ENCODE measurements at places on chromosomes 16 and 17. TPM values are rescaled to one million over a fixed set of nuclear protein-coding genes. Genes with fewer than 3 reads are reported as not detected.

DNA sequence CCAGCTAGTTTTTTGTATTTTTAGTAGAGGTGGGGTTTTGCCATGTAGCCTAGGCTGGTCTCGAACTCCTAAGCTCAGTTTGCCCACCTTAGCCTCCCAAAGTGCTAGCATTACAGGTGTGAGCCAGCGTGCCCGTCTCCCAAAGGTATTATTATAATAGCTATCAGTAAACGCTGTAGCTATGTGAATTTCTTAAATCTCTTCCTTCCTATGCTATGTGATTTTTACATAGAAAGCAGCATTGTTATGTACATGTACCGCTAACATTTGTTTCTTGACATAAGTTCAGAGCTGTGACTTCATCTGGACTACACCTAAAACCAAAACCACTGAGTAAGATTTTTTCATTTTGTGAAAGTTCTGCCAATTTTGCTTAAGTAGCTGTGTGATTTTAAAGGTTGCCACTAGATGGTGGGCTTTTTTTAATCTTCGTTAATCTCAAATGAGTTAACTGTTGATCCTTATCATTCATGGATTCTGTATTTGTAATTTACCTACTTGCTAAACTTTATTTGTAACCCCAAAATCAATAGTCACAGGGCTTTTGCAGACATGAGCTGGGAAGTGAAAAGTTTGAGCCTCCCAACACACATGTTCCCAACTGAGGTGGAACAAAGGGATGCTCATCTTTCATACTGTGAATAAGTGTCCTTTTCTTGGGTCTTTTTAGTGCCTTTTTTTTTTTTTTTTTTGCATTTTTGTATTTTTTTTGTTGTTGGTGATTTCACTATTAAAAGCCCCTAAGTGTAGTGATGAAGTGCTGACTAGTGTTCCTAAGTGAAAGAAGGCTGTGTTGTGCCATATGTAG, 21.9 kb downstream of the PRKAR1A start:
- H3K4me1 ChIP-seq: peaks cover 3% of the 10 kb centered on the region
- no peak for DNase-seq
- H3K36me3 ChIP-seq: peaks cover 83% of the 10 kb centered on the region

The SEPTIN1 gene
- 222 TPM for total RNA-seq

- H3K4me1 ChIP-seq: no peaks in the 10 kb centered on the region
- peaks cover 38% of the 10 kb centered on the region for H3K27me3 ChIP-seq
- DNase-seq: no peak
- H3K4me3 ChIP-seq: no peak overlapping the region
These were observed 145.8 kb downstream of the SPACA3 start for GRCh38 chr17:33137426-33137825.

The KRTAP2-3 gene
- not detected for total RNA-seq

GRCh38 chr17:13638855-13639458, 37.2 kb upstream of the HS3ST3A1 start:
- no peaks in the 10 kb centered on the region for H3K4me1 ChIP-seq
- no peak for DNase-seq
- no peaks in the 10 kb centered on the region for H3K36me3 ChIP-seq
- H3K27ac ChIP-seq: no peak overlapping the region
- H3K4me3 ChIP-seq: no peak overlapping the region
- peaks cover 2% of the 10 kb centered on the region for H3K27me3 ChIP-seq

DNA sequence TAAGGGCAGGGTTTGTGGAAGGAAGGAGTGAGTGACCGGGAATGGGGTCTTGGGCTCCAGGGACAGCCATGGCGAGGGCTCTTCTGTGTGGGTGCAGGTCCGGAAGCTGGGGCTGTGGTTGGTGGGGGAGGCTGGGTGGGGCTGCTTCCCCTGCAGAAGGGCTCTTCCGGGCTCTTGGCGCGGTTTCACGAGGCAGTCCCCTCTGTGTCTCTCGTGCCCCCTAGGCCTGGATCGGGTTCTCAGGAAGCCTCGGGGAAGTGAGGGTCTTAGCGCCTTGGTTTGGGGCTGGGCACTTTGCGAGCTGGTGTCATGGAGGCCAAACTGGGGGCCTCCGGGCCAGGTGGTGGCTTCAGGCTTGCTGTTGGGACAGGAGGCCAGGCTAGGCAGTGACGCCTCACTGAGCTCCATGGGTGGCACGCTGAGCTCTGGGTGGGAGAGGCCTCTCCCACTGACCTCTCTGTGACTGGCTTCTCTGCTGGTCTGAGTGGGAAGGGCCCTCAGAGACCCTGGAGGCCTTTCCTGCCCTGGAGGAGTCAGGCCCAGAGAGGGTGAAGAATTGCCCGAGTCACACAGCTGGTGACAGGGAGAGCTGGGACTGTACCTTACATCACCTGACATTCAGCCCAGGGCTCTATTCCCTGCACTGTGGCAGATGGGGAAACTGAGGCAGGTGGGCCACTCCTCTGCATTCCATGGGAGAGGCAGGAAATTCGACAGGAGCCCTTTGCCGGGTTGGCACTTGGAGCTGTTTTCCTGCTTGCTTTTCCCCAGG, 8.2 kb downstream of the ADCY7 start:
- DNase-seq: peak; percentile 46
- H3K27me3 ChIP-seq: no peaks in the 10 kb centered on the region
- H3K4me1 ChIP-seq: peaks cover 100% of the 10 kb centered on the region
- peaks cover 7% of the 10 kb centered on the region for H3K36me3 ChIP-seq
- peak overlapping the region; percentile 98 for H3K27ac ChIP-seq

DNA sequence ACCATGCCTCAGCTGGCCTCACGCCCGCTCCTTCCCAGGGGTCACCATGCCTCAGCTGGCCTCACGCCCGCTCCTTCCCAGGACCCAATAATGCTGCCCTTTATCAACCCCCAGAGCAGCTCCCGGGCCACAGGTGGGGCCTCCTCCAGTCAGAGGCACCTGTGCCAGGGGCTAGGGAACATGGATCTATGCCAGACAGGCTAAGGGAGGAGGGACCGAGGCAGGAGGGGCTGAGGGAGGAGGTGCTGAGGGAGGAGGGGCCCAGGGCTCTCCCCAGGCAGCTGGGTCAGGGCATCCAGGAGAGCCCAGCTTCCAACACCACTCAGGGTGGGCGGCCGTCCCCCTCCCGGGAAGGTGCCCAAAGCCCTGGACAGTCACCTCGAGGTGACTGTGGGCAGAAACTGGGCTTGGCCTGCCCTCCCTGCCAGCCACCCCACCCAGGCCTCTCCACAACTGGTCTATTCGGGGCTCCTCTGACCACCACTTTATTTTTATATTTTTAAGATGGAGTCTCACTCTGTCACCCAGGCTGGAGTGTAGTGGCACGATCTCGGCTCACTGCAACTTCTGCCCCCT, 19.4 kb downstream of the UTS2R start:
- H3K4me3 ChIP-seq: no peak overlapping the region
- peaks cover 3% of the 10 kb centered on the region for H3K36me3 ChIP-seq
- H3K27me3 ChIP-seq: no peaks in the 10 kb centered on the region
- H3K4me1 ChIP-seq: peaks cover 3% of the 10 kb centered on the region

The MAP3K14 gene
- total RNA-seq: 37.8 TPM

The CCDC200 gene
- 1.4 TPM for total RNA-seq

GRCh38 chr17:45132572-45133463, 503 bp upstream of the PLCD3 start:
- DNase-seq: peak; percentile 87
- H3K27me3 ChIP-seq: no peaks in the 10 kb centered on the region
- H3K36me3 ChIP-seq: no peaks in the 10 kb centered on the region
- H3K4me1 ChIP-seq: peaks cover 12% of the 10 kb centered on the region
- peak overlapping the region; percentile 95 for H3K27ac ChIP-seq
- peak overlapping the region; percentile 89 for H3K4me3 ChIP-seq

GRCh38 chr16:14018851-14019250, 52.3 kb upstream of the MRTFB start:
- no peak for DNase-seq
- H3K27ac ChIP-seq: no peak overlapping the region
- no peak overlapping the region for H3K4me3 ChIP-seq
- H3K4me1 ChIP-seq: peaks cover 3% of the 10 kb centered on the region
- peaks cover under 1% of the 10 kb centered on the region for H3K36me3 ChIP-seq

DNA sequence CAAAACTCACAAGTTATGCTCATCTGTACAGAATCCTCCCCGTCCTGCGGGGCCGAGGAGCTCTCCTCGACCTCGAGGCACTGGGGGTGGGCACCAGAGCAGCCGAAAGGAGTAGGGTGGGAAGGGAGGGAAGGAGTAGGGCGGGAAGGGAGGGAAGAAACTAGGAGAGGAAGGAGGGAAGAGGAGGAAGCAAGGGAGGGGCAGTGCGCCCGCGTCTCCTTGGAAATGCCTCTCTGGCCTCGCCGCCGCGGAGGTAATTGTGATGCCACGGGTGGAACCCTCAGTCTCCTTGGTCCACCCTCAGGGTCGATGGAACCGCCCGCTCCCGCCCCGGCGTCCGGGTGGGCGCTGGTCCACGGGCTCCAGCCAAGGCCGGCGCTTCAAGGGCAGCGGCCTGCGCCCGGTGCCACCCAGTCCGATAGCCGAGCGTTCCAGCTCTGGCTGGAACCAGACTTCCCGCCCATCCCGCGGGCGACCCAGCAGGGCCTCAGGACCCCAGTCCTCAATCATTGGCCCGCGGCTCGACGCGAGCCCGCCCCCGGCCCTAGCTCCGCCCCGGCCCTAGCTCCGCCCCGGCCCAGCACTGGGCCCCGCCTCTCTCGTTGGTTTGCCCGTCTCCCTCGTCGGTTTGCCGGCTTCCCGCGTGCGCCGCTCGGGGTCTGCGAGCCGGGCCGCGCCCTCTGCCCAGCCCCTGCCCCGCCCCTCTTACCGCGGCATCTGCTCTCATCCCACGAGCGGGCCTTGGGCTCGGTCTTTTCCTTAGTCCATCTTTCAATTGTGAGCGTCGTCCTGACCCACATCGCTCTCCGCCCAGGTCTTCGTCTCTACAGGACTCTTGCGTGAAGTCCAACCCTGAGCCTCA, 596 bp downstream of the PROCA1 start:
- H3K4me1 ChIP-seq: peaks cover 12% of the 10 kb centered on the region
- peak overlapping the region; percentile 93 for H3K27ac ChIP-seq
- peak overlapping the region; percentile 92 for H3K4me3 ChIP-seq
- no peaks in the 10 kb centered on the region for H3K36me3 ChIP-seq

The CHST4 gene
- total RNA-seq: not detected

DNA sequence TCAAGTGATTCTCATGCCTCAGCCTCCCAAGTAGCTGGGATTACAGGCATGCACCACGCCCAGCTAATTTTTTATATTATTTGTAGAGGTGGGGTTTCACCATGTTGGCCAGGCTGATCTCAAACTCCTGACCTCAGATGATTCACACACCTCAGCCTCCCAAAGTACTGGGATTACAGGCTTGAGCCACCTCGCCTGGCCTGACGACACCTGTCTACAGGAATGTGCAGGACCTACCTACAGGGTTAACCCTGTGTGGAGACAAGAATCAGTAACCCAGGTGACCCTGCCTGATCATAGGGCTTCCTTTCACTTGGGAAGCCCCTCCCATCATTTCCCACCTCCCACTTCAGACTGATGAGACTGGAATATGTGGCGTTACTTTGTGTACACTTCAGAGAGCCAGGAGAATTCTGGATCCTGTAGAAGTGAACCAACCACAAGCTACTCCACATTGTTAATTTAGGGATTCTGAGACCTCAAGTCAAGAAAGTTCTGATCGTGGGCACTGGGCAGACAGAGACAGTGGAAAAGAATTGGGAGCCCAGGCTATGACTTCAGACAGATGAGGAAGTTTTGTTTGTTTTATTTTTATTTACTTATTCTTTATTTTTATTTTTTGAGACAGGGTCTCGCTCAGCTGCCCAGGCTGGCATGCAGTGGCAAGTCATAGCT, 5.7 kb upstream of the MILR1 start:
- no peak for DNase-seq
- H3K27me3 ChIP-seq: no peaks in the 10 kb centered on the region
- no peak overlapping the region for H3K27ac ChIP-seq
- H3K4me3 ChIP-seq: no peak overlapping the region
- H3K4me1 ChIP-seq: peaks cover 31% of the 10 kb centered on the region

DNA sequence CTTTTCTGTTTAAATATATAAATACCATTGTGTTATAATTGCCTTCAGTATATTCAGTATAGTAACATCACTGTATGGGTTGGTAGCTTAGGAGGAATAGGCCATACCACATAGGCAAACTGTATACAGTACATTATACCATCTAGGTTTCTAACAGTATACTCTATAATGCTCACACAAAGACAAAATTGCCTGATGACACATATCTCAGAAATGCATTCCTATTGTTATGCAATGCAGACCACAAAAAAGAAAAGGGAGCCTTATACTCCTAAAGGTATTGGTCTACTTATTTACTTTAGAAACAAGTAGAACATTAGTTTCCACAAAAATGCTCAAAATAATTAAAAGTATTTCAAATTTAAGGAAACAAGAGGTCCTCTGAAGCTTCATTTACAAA, 47.9 kb downstream of the SETD6 start:
- H3K36me3 ChIP-seq: peaks cover 18% of the 10 kb centered on the region
- peak overlapping the region; percentile 51 for H3K27ac ChIP-seq
- H3K4me3 ChIP-seq: no peak overlapping the region
- no peak for DNase-seq

- no peaks in the 10 kb centered on the region for H3K27me3 ChIP-seq
- H3K4me1 ChIP-seq: no peaks in the 10 kb centered on the region
- no peak overlapping the region for H3K4me3 ChIP-seq
- H3K36me3 ChIP-seq: no peaks in the 10 kb centered on the region
- no peak overlapping the region for H3K27ac ChIP-seq
- DNase-seq: no peak
These were observed 40.8 kb downstream of the CDH3 start for GRCh38 chr16:68685685-68686478.

GRCh38 chr17:76994237-76994637, 126.0 kb downstream of the MGAT5B start:
- DNase-seq: no peak
- peaks cover 54% of the 10 kb centered on the region for H3K4me1 ChIP-seq
- no peaks in the 10 kb centered on the region for H3K36me3 ChIP-seq
- no peak overlapping the region for H3K4me3 ChIP-seq
- H3K27me3 ChIP-seq: no peaks in the 10 kb centered on the region
- peak overlapping the region; percentile 87 for H3K27ac ChIP-seq

- peaks cover 5% of the 10 kb centered on the region for H3K36me3 ChIP-seq
- H3K27ac ChIP-seq: no peak overlapping the region
- peaks cover 65% of the 10 kb centered on the region for H3K27me3 ChIP-seq
- DNase-seq: no peak
- peak overlapping the region; percentile 71 for H3K4me3 ChIP-seq
These were observed 19.1 kb upstream of the NTN1 start for GRCh38 chr17:9002227-9002605.

GRCh38 chr16:10514369-10515055, 65.9 kb downstream of the EMP2 start:
- peak; percentile 22 for DNase-seq
- H3K4me1 ChIP-seq: peaks cover under 1% of the 10 kb centered on the region
- H3K4me3 ChIP-seq: no peak overlapping the region
- H3K27me3 ChIP-seq: no peaks in the 10 kb centered on the region
- no peaks in the 10 kb centered on the region for H3K36me3 ChIP-seq
- peak overlapping the region; percentile 43 for H3K27ac ChIP-seq

DNA sequence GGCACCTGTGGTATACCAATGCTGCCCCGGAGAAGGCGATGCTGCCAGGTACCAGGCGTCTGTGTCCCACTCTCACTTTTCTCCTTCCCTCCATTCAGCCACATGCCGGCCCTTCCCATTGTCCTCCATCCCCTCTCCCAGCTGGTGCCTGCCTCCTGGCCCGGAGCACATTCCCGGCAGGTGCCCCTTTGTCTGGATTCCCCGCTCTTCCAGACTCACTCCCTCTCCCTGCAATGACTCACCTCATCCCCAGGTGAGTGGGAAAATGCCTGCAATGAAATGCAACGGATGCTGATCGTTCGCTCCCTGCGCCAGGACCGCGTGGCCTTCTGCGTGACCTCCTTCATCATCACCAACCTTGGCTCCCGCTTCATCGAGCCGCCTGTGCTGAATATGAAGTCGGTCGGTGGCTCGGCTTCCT, 10.4 kb upstream of the KDM6B start:
- H3K4me3 ChIP-seq: no peak overlapping the region
- no peaks in the 10 kb centered on the region for H3K36me3 ChIP-seq
- peaks cover 5% of the 10 kb centered on the region for H3K4me1 ChIP-seq
- DNase-seq: no peak

The SCARF1 gene
- total RNA-seq: 1.3 TPM

The ASB16 gene
- not detected for total RNA-seq

All from naive thymus-derived CD8-positive, alpha-beta T cell (primary cell).